ENCODE measurements at places on chromosomes 7 and 10.

DNA sequence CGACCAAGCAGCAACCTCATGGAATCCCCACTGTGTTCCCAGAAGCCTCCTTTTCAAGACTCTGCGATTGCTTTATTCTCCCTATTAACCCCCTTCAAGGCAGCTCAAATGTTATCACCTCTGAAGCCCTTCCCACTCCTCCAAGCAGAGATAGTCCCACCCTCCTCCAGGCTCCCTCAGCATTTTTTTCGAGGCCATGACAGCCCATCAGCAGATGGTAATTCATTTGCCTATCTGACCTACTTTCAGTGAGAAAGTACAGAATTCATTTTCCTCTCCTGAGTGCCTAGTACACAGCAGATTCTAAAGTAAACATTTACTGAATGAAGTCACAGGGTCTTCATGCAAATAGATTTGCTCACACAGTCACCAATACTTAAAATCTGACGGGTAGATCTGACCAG, 47.8 kb downstream of the HERPUD2 start:
- DNase-seq, result no peak

DNA sequence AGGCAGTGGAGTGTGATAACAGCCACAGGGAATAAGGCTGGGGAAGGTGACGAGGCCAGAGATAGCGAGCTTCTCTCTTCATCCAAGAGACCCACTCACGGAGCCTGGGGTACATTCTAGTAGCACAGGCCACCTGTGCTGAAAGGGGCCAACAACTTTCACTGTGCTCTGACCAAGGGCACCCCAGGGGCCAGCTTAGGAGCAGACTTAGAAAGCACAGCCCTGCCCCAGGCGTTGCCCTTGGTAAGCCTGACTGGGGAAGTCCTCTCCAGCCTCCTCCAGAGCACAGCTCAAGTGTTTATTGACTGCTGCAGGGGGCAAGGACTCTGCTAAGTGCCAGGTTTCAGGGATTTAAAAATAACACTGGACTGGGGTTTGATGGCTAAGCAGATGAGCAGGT, 44.7 kb downstream of the EBF3 start:
- DNase-seq, result no peak

DNA sequence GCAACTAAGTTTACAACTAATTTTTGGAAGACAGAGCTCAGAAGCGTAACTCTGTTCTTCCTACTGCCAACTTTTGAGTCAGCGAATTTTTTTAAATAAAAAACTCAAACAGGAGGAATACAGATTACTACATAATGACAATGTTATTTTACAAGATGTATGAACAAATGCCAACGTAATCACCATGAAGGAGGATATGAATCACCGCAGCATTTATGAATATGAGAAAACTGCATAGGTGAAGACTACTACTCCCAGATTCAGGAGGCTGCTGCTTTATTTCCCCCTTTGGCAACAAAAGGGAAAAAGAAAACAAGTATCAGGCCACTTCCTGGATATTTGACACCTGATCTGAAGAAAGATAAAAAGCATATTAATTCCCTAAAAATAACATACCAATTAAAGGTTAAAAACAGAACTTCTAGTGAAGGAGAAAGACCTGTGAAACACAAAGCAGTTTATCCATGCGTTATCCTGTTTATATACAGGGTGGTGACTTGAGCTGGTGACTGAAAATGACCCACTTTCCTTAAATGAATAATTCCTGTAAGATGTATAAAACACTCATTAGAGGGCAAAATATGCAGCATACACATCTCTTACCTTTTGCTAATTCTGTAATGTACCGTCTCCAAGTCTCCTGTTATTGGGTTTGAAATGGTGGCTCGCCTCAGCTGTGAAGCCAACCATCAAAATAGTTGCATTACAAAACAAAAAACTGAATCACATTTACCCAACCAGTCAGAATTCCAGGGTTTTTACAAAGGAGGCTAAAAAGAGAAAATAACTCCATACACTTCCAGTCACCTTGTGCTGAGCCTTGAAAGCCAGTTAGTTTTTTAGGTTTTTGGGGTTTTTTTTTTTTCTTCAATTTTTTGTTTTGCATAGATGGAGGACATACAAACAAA, 52.0 kb downstream of the P4HA1 start:
- DNase-seq, result peak; percentile 85

DNA sequence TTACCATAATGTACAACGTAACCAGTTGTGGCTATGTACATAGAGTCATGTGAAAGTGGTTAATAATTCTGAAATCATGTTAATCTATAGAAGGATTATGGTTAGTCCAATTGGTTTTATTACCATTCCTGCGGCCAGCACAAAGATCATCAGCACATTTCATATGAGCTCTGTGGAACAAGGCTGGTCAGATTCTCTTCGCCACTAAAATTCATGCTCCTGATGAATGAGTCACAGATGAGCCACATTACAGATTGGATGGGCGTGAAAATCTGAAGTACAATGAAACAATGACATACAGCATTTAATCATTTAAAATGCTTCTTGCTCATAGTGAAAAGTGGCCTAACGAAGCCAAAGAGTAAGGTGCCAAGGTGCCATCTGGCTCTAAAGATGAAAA, 716.2 kb upstream of the PHF14 start:
- no peak for DNase-seq

DNA sequence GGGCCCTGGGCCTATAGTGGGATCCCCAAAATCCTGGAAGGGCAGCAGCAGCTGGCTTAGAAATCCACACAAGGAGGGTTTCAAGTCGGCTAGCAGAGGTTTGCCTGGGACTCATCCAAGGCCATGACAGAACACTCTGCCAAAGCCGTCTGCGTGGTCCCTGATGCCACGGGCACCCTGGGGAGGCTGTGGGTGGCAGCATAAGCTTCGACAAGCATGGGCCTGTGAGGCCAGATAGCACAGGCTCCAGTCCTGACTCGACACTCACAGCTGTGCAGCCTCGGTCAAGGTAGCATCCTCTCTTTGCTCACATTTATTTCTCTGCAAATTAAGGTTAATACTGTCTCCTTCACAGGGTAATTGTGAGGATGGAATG, 138.3 kb downstream of the JCAD start:
- DNase-seq, result no peak

GRCh38 chr7:110835218-110835617, 255.7 kb upstream of the LRRN3 start:
- no peak for DNase-seq

DNA sequence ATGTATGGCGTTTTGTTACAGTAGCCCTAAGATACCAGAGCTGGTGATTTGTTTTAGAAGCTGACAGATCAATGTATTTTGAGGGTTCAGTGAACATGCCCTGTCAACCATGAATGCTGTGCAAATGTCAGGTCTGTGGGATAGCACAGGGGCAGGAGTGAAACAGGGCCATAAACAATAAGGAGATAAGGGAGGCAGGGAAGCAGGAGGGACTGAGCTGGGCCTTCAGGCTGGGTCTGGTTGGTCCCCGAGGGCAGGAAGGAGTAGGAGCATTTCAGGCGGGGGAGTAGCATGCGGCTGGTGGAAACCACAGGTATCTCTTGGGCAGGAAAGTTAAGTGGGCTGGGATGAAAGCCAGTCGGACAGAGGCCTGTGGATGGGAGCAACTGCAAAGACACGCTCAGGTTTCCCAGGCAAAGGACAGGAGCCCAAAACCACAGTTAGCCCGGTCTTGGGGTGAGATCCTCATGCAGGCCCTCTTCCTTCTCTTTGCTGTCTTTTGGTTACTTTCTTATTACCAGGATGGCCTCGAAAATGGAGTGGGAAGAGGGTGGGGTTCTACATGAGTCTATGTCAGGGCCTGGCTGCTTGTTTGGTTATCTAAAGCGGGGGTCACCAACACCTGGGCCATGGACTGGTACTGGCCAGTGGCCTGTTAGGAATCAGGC, 69.5 kb upstream of the SEPHS1 start:
- no peak for DNase-seq

- DNase-seq, result peak; percentile 57
Observed at GRCh38 chr7:79227044-79227443, 226.4 kb downstream of the MAGI2 start.

DNA sequence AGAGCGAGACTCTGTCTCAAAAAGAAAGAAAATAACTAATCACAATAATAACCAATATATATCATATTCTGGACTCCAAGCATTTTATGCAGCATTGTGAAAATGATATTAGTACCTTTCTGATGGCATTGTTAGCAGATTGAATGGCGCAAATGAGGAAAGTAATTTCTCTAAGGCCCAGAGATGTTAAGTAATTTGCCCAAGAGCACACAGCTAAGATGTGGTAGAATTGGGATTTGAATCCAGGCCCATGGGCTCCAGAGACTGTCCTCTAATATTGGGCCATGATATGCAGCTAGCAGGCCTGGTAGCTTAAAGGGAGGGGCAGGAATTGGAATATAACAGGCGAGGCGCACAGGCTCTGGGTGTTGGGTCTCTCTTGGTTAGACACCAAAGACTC, 44.1 kb downstream of the ZNF503 start:
- no peak for DNase-seq

DNA sequence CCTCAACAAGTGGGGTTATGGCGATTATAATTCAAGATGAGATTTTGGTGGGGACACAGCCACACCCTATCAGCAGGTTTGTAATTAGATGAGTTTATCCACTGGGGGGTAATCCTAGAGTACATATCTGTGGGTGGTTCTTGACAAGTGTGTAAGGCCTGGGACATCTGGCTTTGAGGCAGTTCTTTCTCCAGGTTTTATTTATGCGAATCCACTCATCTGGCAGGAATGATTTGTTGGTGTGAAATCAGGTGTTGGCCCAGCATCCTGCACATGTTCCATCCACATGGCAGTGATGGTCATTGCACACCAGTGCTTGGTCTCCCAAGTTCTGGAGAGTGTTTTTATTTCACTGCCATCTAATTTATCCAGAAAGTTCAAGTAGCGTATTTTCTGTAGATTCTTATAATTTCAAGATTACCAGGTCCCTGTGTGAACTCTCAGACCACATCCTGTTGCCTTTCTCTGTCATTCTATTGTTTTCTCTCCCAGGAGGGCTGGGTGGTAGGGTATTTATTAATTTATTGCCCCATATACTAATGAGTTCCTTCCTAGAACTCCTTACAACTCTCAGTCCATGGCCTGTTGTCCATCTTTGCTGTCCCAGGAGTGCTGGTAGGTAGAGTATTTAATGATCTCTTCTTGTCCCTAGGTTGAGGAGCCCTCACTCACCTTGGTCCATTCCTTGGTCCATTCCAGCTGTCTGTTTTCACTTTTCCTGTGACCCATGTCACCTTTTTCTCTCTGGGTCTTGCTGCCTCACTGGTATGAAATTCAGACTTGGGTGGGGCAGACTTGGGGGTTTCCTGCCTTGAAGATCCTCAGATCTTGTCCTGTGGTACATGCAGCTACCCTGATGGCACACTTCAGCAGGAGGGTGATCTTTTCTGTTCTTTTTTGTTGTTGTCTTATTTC, 10.4 kb downstream of the RALA start:
- DNase-seq, result no peak

DNA sequence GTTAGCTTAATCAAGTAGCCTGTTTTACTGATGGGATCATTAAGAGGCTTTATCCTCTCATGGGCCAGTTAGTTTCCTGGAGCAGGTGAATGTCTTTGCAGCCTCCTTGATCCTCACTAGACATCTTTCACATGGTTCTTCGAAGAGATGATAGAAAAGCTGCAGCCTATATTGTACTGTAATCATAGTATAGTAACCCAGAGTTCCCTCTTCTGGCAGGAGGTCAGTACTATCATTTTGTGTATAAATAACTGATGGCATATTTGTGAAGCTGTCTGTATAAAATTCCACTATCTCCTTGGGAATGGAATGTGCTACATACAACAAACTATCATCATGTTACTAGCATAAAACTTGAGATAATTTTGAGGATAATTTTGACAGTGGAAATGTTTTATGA, 123.8 kb upstream of the PRPS1L1 start:
- no peak for DNase-seq

- no peak for DNase-seq
Observed at GRCh38 chr7:7051206-7051877, 131.0 kb upstream of the C1GALT1 start.

Data from HFFc6 (cell line).